ENCODE measurements at places on chromosomes 1 and 21. TPM values are rescaled to one million over a fixed set of nuclear protein-coding genes. Genes with fewer than 3 reads are reported as not detected.

CFAP141 gene
- not detected for total RNA-seq

DNA sequence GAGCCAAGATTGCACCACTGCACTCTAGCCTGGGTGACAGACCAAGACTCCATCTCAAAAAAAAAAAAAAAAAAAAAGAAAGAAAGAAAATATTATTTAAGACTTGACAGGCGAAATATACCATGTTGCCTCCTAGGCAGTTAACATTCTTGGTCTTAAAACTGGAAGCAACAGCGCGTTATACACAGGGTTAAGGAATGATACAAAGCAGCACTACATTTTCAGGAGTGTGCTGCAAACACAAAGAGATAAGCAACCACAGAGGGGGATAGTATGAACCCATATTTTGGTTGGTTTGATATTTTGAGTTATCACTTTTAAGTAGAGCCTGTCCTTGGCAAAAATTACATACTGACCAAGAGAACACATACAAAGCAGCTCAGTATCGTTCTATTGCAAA lies 25.1 kb downstream of the USP24 start:
- no peak for DNase-seq

TTC22 gene
- total RNA-seq: 15.7 TPM

DNA sequence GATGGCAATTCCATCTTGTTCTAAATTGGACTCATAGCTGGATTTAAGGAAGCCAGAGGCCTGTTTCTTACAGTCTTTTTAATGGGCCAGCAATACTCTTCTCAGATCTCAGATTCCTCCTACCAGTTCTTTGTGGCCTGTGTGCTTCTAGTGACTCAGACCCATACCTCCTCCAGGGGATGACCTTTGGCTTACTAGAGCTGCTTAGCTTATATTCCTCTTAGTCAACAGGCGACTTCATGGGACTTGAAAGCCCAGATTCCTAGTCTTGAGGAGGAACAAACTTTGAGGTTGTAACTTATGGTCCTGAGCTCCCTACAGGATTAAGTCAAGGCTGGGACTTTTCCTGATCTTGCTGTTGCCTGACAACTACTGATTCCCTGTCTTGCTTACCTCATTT lies 12.4 kb upstream of the PAPPA2 start:
- DNase-seq: no peak

- no peak for DNase-seq
Measured at GRCh38 chr21:35692311-35692710, 368.0 kb downstream of the SETD4 start.

ZBED6 gene
- 41.8 TPM for total RNA-seq

DNA sequence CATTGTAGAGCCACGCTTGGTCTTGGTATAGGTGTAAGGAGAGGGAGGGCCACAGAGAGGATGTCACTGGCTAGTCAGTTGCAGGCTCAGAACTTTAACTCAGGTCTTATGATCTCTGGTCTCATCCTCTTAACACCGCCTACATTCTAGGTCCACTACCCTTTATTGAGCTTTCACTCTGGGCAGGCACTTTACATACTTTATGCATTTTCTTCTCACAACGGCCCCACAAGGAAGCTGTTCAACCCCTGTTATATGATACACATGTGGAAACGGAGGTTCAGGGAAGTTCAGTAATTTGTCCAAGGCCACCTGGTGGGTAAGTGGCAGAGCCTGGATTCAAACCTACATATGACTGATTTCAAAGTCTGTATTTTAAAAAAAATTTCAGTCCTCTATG lies 25.3 kb upstream of the RCAN3 start:
- DNase-seq: no peak

GRCh38 chr1:169049258-169049938 lies 57.1 kb upstream of the ATP1B1 start:
- no peak for DNase-seq

DNA sequence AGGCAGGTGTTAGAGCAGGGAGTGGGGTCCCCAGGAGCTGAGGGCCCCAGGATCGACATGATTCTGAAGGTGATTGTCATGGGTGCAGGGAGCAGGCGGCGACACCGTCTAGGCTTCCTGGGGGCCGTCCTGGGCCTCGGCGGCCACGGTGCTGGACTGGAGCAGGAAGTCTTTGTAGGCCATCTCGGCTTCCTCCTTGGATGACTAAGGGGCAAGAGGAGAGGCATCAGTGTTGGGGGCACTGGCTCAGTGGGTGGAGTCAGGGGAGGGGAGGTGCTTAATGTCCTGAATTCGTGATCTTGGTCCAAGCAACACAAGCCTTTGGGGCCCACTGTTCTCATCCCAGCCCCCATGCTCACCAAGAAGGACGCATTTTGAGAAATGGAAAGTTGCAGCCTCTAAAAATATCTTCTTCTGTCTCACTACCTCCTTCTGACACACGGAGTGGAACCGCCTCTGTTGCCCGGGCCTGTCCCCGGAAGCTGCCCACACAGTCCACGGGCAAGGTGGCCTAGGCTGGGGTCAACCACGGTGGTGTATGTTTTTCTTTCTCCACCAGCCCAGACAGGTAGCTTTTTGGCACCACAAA lies 8.6 kb upstream of the FCMR start:
- no peak for DNase-seq

OR2T35 gene
- total RNA-seq: not detected

WDR77 gene
- total RNA-seq: 32.2 TPM
